ENCODE measurements at places on chromosomes 7 and 10. TPM values are rescaled to one million over a fixed set of nuclear protein-coding genes. Genes with fewer than 3 reads are reported as not detected.

The PLAU gene
- not detected for total RNA-seq

The TNRC18 gene
- total RNA-seq, result 71.0 TPM

The TCERG1L gene
- 0.19 TPM for total RNA-seq

The ACSM6 gene
- not detected for total RNA-seq

GRCh38 chr7:1231214-1232102 lies 1.2 kb upstream of the UNCX start:
- H3K36me3 ChIP-seq, result no peaks in the 10 kb centered on the region
- H3K27ac ChIP-seq, result no peak overlapping the region
- H3K4me3 ChIP-seq, result no peak overlapping the region
- peaks cover 22% of the 10 kb centered on the region for H3K27me3 ChIP-seq

DNA sequence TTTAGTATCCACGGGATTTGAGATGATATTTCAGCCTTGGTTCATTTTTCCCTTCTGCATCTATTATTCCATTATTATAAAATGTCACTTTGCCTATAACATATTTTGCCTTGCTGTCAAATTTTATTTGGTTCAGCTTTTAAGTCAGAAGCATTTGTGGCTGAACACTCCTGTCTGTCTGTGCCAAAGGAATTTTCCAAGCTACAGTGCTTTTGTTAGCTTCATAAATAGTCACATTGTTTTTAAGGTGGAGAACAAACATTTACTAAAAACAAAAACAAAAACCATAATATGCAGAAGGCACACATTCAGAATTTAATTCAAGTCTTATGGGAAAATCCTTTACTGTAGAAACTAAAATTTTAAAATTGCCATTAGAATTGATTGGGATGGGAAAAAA lies 33.8 kb upstream of the ELMO1 start:
- H3K4me3 ChIP-seq, result no peak overlapping the region
- no peak overlapping the region for H3K27ac ChIP-seq
- H3K4me1 ChIP-seq, result no peaks in the 10 kb centered on the region
- peaks cover 10% of the 10 kb centered on the region for H3K27me3 ChIP-seq
- no peaks in the 10 kb centered on the region for H3K36me3 ChIP-seq

DNA sequence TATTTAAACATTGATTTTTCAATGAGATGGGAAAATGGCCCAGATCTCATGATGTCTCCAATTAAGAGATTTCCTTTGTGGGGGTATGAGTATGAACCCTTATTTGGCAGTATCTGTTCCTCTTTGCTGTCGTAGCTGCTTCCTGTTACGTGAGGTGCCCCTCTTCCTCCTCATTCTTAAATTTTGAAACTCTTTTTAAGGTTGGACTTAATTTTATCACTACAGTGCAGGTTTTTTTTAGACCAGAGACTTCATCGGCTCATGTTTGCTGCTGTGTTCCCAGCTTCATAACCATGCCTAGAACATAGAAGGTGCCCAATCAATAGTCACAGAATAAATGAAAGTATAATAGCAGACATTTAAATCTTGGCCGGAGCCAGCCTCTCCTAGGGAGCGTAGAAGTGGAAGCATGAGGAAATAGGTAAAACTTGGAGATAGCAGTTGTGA lies 2.4 kb downstream of the MIOS start:
- peak; percentile 14 for DNase-seq
- no peaks in the 10 kb centered on the region for H3K36me3 ChIP-seq
- H3K4me3 ChIP-seq, result peak overlapping the region; percentile 9
- peaks cover 21% of the 10 kb centered on the region for H3K4me1 ChIP-seq
- no peaks in the 10 kb centered on the region for H3K27me3 ChIP-seq

Measured in T-cell (primary cell).